Stimulated activated CD4-positive, alpha-beta T cell treated with anti-CD3 and anti-CD28 coated beads, Interleukin-4, amount 100 ng/mL, for 4 hours (primary cell): ENCODE measurements at places on chromosomes 13 and 19.

DNA sequence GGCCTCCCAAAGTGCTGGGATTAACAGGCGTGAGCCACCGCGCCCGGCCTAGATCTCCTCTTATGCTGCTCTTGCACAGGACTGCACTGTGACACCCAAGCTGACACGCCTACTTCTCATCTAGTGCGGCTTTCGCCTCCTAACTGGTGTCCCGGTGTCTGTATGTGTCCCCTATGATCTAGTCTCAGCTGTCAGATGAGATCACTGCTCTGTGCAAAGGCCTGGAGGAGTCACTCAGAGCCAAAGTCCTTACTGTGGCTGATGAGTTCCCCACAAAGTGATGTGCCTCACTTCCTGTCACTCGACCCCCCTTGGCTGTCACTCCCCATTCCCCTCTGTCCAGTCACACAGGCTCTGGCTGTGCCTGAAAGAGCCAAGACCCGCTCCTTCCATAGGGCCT lies 2.5 kb downstream of the ZNF556 start:
- no peak for DNase-seq

DNA sequence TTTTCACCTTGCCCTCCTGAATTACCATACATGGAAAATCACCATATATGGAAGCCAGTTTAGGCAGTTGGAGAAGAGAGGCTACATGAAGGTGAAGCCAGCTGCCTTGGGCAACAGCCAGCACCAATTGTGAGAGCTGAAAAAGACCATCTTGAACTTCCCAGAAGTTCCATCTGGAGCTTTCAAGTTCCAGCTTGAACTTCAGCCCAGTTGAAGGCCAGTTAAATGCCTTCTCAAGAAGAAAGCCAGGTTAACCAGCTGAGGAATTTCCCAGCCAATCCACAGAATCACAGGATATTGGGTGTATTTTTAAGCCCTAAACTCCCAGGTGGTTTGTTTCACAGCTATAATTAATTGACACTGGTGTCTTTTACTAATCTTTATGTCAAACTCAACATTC lies 713.6 kb upstream of the MIR17HG start:
- DNase-seq: no peak

- DNase-seq: no peak
These were observed 710.9 kb upstream of the SPRY2 start for GRCh38 chr13:81051873-81052272.

GRCh38 chr19:6021878-6022569 lies 44.1 kb upstream of the RANBP3 start:
- DNase-seq: peak; percentile 69

GRCh38 chr19:50777830-50778303 lies 7.6 kb downstream of the GPR32 start:
- DNase-seq: no peak

DNA sequence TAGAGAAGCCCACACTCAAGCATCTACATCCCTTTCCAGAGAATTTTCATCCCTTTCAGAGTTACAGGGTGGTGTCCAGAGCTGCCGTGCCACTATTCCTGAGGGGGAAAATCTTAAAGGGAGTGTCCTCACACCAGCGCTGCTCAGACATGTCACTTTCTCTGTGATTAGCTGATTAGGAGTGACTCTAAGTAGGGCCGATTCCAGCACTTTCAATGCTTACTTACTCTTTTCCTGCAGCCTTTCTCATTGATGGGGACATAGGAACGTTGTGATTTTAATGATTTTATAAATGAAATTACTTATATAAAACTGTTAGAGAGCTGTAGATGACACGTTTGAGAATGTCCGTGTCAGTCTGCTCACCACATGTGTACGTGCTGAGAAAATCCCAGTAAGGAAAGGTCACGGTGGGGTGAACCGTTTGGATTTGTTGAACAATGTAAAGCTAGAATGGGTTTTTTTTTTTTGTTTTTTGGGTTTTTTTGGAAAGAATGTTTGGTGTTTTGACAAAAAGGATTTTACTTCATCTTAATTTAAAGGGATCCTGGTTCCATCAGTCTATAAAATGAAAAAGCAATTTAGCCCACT lies 56.6 kb upstream of the SPATA13 start:
- no peak for DNase-seq

GRCh38 chr13:40781717-40782116 lies 7.7 kb upstream of the SLC25A15 start:
- DNase-seq: no peak

- no peak for DNase-seq
These were observed 96.6 kb downstream of the ELF1 start for GRCh38 chr13:40922437-40923040.

DNA sequence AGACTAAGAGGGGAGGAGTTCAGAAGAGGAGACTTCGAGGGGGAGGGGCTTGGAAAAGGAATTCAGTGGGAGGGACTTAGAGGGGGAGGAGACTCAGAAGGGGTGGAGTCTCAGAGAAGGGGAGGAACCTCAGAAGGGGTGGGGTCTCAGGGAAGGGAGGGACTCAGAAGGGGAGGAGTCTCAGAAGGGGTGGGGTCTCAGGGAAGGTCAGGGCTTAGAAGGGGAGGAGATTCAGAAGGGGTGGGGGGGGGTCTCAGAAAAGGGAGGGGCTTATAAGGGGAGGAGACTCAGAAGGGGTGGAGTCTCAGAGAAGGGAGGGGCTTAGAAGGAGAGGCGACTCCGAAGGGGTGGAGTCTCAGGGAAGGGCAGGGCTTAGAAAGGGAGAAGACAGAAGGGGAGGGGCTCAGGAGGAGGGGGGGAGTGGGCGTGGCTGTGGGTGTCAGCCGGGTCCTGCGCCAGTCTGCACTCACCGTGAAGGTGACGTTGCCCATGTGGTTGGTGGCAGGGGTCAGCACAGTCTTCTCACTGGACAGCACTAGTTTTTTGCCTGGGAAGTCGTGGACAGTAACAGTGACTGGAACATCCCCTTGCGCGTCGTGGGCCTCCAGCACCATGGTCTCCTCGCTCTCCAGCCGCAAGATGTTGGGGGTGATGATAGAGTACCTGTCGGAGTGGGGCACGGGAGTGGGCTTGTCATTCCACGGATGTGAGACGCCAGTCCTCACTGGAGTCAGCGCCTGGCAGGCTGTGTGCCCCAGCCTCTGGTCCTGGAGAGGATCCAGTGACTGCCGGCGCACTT lies 1.5 kb downstream of the C3 start:
- DNase-seq: no peak

- no peak for DNase-seq
These were observed 26.6 kb downstream of the SHISA2 start for GRCh38 chr13:26025196-26025595.

DNA sequence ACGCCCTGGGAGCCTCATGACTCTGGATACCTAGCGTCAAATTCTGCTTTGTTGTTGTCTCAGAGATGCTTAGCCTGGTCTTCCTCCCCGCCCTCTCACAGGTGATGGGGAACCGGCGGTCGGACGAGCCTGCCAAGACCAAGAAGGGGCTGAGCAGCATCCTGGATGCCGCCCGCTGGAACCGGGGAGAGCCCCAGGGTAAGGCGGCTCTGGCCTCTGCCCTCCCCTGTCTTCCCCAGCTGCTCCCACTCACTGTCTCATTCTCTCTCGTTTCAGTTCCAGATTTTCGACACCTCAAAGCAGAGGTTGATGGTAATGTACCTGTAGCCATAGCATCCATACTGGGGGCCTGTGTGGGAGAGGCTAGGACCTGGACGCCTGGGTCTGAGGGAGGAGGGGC lies 11.4 kb downstream of the ARHGEF1 start:
- DNase-seq: no peak

GRCh38 chr19:47779524-47780214 lies 1.2 kb downstream of the SELENOW start:
- DNase-seq: no peak

- DNase-seq: peak; percentile 55
These were observed 8.9 kb downstream of the OCEL1 start for GRCh38 chr19:17234911-17235299.

DNA sequence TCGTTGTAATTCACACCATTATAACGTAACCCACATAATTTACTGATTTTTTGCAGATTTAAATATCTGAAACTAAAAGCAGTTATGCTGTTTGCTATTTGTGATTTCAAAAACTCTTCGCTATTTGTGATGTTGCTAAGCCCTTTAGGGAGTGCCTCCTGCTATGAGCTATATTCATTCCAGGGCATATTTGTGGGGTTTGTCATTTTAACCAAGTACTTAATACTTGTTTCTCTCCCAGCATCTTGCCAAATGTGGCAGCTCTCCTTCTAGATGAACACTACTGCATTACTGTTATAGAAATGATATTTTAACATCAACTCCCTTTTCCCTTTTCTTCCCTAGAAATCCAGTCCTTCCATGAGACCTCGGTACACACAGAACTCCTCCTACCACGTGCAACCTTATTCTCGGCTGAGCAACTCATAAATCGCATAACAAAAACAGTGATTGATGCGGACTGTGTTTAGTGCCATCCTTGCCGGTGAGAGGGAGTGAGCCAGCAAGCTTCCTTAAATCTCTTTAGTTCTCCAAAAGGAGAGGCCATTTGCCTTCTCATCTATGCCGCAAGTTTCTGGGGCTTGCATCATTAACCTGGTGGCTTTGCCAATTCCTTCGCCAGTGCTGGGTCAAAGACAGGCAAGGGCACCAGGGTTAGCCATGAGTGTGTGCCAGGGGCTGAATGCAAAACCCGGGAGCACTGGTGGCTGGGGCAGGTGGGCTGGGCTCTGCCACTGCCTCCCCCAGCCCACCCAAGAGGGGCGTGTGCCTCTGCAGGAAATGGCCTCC lies 33.4 kb downstream of the RFX2 start:
- no peak for DNase-seq

- no peak for DNase-seq
These were observed 174.7 kb downstream of the DLEU7 start for GRCh38 chr13:50668691-50669271.

DNA sequence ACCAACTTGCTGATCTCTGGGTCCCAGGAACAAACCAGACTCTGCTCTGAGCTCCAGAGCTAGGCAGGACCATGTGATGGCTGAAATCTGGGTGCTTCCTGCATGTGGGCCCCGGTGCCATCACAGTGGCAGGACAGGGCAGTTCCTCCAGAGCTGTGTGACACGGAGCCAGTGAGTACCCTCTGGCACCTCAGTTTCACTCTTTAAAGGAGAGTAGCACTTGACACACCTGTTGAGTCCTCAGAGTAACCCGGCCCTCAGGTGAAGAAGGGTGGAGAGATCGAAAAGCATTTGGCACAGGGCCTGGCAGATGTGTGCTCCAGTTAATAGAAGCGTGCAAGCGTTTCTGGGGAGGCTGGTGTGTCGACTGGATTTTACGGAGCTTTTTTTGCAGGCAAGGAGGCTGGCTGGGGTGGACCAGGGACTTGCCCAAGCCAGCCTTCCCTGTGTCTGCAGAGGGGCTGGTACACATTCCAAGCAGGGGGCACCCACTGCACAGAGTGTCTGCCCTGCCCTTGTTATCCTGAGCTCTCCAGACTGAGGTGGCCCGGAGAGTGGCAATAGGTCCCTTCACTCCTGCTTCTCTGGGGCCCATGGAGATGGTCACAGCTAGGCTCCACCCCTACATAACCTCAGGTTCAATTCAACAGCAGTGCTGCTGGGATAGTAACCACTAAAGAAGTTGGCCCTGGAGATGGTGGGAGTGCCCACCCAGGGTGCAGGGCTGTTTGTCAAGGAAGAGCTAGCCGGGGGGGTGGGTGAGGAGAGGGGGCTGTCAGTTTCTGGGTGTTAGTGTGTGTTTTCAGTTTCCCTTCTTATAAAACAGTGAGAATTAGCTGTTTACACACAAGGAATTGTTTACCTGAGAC lies 8.3 kb downstream of the RPS19 start:
- DNase-seq: no peak

GRCh38 chr19:29303719-29304090 lies 90.8 kb upstream of the UQCRFS1 start:
- DNase-seq: no peak

DNA sequence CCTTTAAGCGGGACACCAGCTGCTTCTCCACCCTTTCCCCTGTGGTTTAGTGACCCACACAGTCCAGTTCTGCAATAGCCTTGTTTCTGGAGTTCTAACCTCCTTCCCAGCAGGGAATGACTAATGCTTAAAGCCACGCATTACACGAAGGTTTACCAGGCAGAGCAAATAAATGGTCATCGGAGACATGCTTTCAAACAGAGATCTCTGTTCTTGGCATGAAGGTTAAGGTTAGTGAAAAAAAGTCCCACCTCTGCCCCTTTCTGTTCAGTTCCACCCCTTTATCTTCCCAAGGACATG lies 25.3 kb upstream of the MEDAG start:
- no peak for DNase-seq

GRCh38 chr19:17841371-17841809 lies 6.4 kb downstream of the JAK3 start:
- no peak for DNase-seq

DNA sequence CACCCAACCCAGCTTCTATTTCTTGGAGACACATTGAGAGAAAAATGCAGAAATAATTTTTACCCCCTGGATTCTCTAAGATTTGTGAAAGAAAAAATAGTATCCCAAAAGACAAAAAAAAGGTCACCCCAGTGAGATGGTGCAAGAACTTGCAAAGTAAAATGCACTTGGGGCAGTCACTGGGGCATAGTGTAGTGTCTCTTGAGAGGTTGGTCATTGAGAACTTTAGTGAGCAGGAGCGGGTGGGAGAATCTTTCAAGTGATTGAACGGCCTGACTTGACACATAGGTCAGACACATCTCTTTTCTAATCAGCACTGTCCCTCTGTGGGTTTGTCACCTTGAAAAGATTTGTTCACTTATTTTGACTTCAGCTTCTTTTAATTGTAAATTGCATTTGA lies 2.4 kb downstream of the ZNF85 start:
- no peak for DNase-seq

- DNase-seq: peak; percentile 83
These were observed at the start of gene ZNF470 for GRCh38 chr19:56567274-56568120. TSS of gene ZNF470 (plus strand) at chr19:56567468. CDS start at chr19:56570312, 2,844 bp downstream.

DNA sequence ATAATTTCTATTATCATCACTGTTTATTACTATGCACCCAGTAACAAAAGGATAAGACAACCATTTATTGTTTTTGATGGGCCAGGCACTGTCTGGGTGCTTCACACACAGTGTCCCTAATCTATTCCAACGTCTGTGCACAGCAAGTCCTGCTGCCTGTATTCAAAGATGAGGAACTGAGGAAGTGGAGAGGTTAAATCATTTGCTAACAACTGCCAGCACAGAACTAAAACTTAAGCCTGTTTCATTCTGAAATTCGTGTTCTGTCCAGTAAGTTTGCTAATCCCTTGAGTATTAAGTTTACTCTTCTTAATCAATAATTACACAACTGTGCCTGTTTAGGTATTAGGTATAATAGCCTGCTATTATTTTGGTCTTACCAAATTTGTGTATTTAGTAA lies 41.9 kb downstream of the TEX26 start:
- no peak for DNase-seq

- DNase-seq: no peak
These were observed 1.5 kb downstream of the CBLC start for GRCh38 chr19:44779150-44779549.
